Right lung (tissue), 10 donors: ENCODE measurements at places on chromosomes 12 and 14. TPM values are rescaled to one million over a fixed set of nuclear protein-coding genes. Genes with fewer than 3 reads are reported as not detected.
A peak's percentile ranks its signal among the peaks of the same experiment; 100 is the strongest.

GRCh38 chr12:93483151-93483807 lies 16.0 kb downstream of the MRPL42 start:
- no peak for DNase-seq

- no peak for DNase-seq
Measured at GRCh38 chr12:127306604-127307215, 960.3 kb upstream of the TMEM132C start.

GRCh38 chr14:69632164-69632563 lies 20.8 kb downstream of the SUSD6 start:
- no peak for DNase-seq

DNA sequence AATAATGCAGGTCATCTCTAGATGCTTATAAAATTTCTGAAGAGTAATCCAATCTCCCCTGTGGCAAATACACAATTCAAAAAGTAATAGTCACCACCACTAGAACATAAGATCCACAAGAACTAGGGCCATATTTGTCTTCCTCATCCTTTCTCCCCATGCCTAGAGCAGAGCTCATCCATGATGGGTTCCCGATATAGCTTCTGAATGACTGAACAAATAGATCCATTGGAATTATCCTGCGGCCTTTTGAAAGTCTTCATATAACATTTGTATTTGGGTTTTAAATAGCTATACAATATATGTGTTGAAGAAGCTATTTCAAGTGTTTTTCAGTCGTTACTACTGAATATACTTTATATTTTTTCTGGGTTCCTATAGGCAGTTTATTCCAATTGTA lies 5.7 kb downstream of the DCN start:
- DNase-seq: no peak

GRCh38 chr14:99968191-99968920 lies 96.9 kb upstream of the EVL start:
- no peak for DNase-seq

- DNase-seq: no peak
Measured at GRCh38 chr12:19998411-19998810, 369.9 kb upstream of the PDE3A start.

DNA sequence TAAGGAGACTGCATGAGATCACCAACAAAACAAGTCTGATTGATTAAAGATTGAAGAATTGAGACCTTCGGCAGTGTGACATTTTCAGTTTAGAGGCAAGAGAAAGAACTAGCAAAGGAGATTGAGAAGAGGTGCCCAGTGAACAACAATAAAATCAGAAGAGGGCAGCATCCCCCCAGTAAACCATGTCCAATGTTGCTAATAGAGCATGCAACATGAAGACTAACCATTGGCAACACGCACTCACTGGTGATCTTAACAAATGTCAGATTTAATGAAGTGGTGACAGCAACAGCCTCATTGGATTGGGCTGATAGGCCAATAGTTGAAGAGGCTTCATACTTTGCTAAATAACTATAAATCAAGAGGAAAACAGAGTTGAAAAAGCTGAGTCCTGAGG lies 20.7 kb upstream of the TAS2R14 start:
- DNase-seq: peak; percentile 28

GRCh38 chr14:56753396-56753795 lies 56.9 kb downstream of the OTX2 start:
- DNase-seq: no peak

- DNase-seq: peak; percentile 28
Measured at GRCh38 chr12:70849265-70849960, 71.1 kb downstream of the PTPRR start.

HOXC6 gene
- 5.1 TPM for polyA plus RNA-seq

VRTN gene
- 0.04 TPM for polyA plus RNA-seq

TMEM260 gene
- 31.5 TPM for polyA plus RNA-seq

KCNA5 gene
- polyA plus RNA-seq: 1.3 TPM

ITGB7 gene
- 1.8 TPM for polyA plus RNA-seq

PLEKHD1 gene
- 0.29 TPM for polyA plus RNA-seq
